Liver (tissue), 10 donors: ENCODE measurements at places on chromosomes 12 and 14.

DNA sequence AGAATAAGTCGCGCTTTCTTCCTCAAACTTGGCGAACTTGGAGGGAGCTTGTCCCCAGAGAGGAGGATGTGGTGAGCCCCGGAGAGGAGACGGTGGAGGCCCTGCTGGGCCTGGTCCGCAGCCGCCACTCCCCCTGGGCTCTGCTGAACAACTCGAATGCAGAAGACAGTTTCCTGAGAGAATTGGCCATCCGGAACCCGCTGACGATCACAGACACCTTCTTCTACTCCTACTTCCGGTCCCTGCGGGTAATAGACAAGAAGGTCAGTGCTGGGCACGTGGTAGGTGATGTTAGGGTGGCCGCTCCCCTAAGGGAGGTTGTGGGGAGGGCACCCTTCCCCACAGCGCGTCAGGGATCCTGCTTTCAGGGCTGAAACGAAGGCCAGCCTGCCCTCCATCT is 1.6 kb downstream of the LRRC43 start:
- DNase-seq, result no peak

DNA sequence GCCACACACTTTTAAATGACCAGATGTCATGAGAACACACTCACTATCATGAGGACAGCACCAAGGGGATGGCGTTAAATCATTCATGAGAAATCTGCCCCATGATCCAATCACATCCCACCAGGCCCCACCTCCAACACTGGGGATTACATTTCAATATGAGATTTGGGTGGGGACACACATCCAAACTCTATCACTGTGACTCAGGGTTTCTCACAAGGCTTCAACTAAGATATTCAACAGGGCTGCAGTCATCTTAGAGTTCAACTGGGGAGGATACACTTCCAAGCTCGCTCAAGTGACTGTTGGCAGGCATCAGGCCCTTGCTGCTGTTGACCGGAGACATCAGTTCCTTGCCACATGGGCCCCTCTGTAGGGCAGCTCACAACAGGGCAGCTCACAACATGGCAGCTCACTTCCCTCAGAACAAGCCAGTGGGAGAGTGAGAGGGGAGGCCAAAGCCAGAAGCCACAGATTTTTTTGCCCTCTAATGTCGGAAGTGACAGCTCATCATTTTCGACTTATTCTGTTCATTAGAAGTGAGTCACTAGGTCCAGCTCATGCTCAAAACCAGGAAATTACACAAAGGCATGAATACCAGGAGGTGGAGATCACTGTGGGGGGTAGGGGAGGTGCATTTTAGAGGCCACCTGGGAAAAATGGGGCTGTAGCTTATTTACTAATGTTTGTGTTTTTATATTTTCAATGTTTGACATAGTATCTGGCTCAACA is 50.8 kb upstream of the PTHLH start:
- no peak for DNase-seq

DNA sequence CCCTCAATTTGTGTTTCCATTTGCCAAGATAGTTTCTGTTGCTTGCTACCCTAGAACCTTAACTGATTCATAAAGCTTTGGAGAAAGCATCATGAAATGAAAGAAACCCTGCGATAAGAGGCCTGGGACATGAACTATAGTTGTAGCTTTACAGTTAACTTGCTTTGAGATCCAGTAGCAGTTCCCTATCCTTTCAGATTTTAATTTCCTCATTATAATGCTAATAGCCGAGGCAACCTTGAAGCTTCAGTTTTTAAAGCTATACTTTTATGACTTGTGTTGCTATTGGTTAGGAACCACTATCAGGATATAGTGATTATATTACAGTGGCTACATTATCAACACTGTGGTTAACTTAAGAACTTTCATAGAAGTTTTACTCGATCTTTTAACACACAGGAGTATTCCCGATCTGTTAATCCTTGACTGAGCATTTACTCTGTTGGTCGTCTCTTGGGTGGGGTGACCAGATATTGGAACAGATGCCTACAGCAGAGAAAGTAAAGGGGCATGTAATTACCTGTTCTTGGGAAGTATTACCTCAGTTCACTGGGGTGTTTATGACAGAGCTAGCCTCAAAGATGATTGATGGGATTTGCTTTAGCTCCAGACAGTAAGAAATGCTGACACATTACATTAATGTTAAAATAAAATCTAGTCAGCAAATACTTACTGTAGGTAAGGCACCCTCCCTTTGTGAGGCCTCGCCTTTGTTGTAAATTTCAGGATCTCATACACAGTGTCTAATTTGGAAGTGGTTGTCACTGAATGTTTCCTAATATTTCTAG is 86.2 kb upstream of the CSRP2 start:
- DNase-seq, result no peak

GRCh38 chr12:15196678-15197505 is 24.3 kb downstream of the RERG start:
- DNase-seq, result no peak

- DNase-seq, result no peak
Measured at GRCh38 chr12:45648070-45648469, 81.4 kb upstream of the ARID2 start.

DNA sequence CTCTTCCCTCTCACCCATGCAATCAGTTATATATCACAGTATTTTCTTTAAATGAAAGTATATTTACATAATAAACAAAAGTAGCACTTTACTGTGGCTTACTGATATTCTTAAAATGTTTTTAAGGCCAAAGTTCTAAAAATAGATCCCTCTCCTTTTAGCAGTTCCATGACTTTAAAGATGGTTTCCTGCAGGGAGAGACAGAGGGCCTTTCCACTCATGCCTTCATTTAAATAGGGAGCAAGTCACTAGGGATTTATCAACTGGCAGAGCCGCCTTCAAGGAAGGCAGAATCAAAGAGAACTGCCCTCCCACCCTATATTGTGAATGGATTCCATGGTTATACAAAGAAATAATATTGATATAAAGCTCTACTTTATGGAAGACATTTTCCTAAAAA is 55.5 kb downstream of the DUSP16 start:
- no peak for DNase-seq

DNA sequence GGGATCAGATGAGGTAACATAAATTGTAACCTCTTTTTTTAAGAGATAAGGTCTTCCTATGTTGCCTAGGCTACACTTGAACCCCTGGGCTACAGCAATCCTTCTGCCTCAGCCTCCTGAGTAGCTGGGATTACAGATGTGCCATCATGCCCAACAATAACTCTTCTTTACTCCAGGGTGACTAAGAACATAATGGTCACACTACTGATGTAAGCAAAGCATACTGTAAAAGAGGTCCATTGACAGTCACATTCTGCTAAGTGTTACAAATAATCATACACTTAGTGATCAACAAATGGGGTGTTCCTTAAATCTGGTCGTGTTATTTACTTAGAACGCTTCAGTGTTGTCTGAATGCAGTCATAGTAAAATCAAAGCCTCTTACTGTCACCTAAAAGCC is 68.9 kb downstream of the EPS8 start:
- DNase-seq, result no peak

DNA sequence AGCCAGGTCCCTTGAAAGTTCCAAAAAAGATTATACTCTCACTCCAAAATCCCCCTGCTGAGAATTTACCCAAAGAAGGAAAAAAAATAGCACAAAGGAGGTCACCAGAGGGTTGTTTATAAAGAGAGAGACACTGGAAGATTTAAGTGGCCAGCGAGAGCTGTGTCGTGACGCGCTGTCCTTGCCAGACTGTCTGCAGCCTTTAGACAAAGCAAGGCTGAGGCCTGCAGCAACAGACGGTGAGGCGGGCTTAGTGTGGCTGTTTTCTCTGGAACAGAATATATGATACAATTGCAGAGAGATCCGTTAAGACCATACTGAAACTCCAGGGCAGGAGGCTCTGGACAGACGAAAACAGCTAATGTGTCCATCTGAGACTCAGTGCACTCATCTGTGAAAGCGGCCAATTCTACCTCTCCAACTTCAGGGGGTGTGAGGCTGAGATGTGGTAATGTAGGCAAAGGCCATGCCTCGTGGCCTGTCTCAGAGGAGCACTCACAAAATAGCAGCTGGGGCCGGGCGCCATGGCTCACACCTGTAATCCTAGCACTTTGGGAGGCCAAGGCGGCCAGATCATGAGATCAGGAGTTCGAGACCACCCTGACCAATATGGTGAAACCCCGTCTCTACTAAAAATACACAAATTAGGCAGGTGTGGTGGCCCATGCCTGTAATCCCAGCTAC is 36.2 kb downstream of the ANAPC7 start:
- no peak for DNase-seq

DNA sequence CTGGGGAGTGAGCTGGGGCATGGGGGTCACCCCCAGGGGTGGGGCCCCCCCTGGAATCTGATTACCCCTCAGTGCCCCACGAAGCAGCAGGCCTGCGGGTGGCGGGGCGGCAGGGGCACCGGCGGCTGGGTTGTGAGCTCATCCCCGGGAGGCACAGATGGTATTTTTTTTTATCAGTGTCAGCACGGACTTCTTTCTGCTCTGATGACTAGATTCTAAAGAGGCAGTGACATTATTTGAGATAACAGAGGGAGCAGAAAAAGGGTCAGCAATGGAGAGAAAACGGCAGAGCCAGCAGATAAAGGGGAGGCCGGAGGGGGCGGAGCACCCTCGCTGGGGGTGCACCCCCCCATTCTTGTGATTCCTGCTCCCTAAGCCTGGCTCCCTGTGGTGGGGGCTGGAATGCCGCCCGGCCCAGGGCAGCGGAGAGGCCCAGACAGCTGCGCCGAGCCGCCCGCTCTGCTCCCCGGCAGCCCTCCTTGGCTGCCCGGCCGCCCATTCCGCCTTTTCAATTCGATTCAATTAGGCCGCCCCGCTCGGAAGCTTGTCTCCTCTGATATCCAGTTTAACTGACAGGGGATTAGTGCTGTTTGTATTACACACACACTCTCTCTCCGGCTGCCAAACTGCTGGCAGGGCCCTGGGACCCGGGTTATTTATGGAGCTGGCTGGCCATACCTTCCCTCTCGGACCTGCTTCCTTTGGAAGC is 32.9 kb downstream of the MVK start:
- no peak for DNase-seq

DNA sequence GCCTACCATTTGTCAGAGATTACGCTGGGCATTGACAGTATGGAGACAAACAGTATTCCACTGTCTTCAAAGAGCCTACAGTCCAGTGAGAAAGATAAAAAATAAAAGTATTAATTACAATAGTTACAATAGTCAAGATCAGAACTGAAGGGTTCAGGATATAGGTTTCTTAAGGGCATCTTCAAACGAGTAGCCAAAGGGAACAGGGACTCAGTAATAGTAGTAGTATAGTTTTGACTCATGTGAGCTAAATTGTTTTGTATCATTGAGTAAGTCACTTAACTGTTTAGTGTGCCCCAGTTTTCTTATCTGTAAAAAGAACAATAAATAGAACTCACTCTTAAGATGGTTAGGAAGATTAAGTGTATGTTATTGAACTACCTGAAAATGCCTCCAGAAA is 123.6 kb downstream of the METTL25 start:
- DNase-seq, result no peak

GRCh38 chr14:105384605-105385321 is 13.6 kb upstream of the TEX22 start:
- DNase-seq, result no peak

- DNase-seq, result no peak
Measured at GRCh38 chr14:106844608-106845285, 1318.4 kb downstream of the TMEM121 start.

DNA sequence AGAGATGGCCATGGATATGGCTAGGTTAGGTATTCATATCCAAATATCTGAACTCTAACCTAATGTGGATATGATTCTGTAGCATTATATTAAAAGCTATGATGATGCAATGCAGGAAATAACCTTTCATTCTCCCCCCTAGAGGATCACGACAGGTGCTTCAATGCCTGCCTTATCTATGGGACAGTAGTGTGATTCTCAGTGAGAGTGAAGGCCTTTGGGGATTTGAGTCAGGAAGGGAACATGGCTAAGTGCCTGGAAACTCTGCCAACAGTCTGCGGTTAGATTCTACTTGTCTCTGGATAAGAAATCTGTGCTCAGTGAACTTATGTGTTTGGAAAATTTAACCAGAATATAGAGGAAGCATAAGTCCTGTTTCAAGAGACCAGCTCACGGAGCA is 81.8 kb downstream of the SLC38A1 start:
- DNase-seq, result no peak

- no peak for DNase-seq
Measured at GRCh38 chr12:67646775-67647174, 1.8 kb upstream of the DYRK2 start.

- no peak for DNase-seq
Measured at GRCh38 chr12:127455347-127456265, 811.4 kb upstream of the TMEM132C start.

DNA sequence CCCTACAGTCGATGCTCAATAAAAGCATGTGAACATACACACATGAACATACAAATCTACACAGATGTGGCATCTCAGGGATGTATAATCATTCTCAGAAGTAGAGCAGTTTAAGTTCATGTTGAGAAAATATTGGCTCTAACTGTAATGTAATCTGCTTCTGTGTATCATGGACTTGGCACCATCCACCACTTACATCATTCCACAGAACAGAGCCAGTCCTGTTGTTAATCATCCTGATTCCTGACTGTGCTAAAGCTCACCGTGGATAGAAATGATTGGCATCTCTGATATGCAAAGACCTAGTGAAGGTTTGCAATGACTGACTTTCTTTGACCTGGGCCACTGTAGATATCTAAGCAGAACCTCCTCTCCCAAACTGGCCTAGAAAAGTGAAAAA is 1141.3 kb downstream of the BCL11B start:
- DNase-seq, result no peak

GRCh38 chr12:132084621-132085290 is 59.4 kb downstream of the DDX51 start:
- DNase-seq, result peak; percentile 79

GRCh38 chr14:91019673-91020072 is 40.8 kb downstream of the RPS6KA5 start:
- no peak for DNase-seq

DNA sequence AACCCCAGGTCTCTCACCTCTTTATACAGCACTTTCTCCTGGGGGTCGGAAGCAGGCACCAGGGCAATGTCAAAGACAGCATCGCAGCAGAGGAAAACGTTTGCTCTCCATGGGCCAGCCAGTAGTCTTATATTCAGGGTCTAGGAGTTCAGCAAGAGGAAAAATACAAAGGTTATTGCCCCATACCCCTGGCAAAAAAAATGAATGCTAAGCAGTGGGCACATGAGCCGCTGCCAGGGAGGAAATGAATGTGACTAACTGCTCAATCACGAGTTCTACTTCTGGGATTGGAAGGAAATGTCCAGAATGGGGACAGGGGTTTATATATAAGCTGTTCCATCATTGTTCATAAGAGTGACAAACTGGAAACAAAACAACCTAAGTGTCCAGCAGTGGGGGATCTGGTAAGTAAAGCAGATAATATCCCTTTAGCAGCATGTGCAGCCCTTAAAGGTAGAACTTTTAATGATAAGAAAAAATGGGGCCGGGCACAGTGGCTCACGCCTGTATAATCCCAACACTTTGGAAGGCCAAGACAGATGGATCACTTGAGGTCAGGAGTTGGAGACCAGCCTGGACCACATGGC is 53.8 kb downstream of the PHETA1 start:
- DNase-seq, result no peak
